Smooth muscle cell of the brain vasculature (primary cell): ENCODE measurements at places on chromosomes 1 and 21.

DNA sequence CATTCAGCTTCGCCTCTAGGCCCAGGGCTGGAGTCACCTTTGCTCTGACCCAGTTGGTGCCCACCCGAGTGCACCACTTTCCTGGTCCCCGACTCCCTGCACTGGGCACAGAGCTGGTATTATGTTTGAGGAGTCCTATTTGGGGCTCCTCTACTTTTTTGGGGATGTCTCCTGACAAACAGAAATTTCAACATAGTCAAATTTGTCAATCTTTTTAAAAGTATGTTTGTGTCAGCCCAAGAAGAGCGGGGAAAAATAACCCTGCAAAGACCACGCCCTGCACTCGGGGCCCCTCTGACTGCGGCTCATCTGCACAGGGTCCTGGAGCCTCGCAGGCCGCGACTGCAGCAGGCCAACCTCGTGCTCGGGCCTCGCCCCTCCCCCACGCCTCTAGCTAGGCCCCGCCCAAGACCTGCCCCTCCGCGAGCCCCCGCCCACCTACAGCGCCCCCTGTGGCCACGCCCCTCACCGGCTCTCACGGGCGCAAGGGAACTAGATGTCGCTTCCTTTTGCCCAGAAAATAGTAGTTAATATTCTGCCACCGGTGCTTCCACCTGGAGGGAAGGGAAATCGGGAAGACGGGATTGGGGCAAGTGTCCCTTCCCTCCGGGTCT, 11.4 kb downstream of the FAM229A start:
- DNase-seq, result no peak

- no peak for DNase-seq
Measured at GRCh38 chr1:185238447-185238846, 78.6 kb downstream of the IVNS1ABP start.

DNA sequence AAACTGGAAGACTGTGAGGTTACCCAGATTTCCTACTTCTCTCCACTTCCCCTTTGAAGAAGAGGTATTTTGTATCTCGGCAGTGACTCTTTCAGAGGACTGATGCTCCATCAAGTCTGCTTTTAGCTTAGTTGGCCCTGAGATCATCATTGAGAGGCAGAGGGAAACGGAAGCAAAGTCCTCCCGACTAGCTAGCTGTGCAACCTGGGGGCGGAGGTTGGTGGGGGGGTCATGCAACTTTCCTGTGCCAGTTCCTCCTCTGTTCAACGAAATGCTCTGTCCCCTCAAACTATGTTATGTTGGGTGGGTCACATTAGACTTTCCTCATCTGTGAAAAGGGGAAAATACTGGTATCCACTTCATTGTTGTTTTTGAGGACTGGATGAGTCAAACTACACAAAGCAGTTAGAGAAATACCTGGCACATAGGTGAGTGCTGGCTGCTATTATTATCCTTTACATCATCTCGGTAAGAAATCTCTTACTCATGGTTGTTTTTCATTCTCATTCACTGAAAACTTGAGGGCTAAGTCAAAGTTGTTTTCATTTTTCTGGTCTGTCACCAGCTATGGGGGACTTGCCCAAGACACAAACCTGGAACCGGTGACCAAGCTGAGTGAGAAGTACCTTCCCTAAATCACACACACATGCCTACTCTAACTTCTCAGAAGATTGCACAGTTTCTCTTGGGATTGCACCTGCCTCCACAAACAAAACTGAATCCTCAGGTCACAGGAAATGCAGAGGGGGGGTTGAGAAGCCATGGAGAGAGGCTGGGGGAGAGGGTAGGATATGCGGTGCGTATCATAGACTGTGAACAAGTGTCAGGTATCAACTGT, 83.3 kb downstream of the ABCA4 start:
- DNase-seq, result no peak

GRCh38 chr1:218456444-218456843, 111.3 kb downstream of the TGFB2 start:
- DNase-seq, result no peak

DNA sequence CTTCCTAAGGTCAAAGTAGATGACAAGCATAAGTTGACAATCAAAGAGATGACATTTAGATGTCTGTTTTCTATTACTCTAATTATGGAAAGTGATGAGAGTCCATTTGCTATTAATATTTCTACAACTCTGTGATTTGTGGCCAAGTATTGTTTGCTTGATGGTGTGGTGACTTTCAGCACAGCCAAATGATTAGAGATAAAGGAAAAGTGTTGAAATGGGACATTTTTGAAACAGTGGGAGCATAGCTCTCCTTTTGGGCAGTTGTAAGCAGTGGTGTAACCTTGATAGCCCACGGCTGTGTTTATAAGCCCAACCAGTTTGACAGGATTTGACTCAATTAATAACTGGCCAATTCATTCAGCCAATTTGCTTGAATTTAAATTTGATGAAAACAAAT, 31.6 kb downstream of the ZC3H11B start:
- no peak for DNase-seq

- DNase-seq, result no peak
Measured at GRCh38 chr1:11540773-11541160, 61.8 kb downstream of the DISP3 start.

DNA sequence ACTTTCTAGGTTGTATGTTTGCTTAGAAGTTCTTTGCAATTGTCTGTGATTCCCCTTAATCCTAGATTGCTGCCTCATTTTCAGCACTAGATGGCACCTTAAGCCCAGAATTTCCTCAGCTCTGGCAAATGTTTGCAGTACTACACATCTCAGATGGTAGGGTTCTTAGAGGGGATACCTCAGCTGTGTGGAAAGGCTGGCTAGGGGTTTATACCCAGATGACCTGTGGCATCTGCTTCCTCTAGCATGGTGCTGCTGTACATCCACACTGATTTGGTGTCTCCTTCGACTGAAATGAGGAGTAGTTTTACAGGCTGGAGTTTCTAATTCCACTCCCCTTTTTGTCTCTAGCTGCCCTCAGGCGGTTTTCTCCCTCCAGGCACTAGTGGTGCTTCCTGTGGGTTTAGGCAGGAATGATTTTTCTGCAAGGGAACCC, 23.5 kb downstream of the ASB17 start:
- peak; percentile 7 for DNase-seq

DNA sequence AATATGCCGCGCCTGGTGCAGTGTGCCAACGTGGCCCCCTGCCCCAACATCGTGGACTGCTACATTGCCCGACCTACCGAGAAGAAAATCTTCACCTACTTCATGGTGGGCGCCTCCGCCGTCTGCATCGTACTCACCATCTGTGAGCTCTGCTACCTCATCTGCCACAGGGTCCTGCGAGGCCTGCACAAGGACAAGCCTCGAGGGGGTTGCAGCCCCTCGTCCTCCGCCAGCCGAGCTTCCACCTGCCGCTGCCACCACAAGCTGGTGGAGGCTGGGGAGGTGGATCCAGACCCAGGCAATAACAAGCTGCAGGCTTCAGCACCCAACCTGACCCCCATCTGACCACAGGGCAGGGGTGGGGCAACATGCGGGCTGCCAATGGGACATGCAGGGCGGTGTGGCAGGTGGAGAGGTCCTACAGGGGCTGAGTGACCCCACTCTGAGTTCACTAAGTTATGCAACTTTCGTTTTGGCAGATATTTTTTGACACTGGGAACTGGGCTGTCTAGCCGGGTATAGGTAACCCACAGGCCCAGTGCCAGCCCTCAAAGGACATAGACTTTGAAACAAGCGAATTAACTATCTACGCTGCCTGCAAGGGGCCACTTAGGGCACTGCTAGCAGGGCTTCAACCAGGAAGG, 4.3 kb downstream of the GJB3 start:
- DNase-seq, result no peak

DNA sequence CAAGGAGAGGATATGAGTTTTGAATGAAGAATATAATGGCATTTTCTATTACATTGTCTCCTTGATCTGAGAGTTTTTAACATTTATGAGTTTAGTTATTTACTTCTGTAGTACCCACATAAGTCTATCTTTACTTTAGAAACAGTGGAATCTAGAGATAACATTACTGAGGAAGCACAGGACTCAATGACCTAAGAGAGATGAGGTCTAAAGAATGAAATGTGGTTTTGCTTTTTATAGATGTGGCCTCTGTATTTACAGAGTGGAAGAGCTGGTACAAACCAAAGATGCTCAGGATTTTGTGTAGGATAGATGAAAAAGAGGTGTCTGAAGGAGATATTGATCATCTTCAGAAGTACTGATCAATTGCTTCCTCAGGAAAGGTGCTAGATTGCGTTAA, 177.3 kb downstream of the KCTD3 start:
- DNase-seq, result no peak

GRCh38 chr1:43760745-43761317, 53.5 kb downstream of the ST3GAL3 start:
- no peak for DNase-seq

DNA sequence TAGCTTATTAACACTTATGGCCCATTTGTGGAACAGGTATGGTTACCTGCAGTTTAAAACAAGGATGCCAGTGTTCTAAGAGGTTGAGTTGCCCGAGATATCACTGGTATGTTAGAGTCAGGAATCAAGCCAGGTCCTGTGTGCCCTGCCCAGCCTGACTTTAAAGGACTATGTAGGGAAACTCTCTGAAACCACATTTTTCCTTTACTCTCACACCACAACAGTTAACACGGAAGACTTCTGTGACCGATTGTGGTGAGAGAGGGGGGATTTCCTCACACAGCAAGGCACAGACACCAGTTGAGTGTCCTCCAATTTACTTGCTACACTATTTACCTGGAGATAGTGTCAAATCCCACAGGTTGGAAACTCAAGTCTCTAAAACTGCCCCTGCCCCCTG, 47.8 kb downstream of the UCK2 start:
- DNase-seq, result no peak

GRCh38 chr1:243991650-243992049, 59.4 kb upstream of the ZBTB18 start:
- DNase-seq, result no peak

DNA sequence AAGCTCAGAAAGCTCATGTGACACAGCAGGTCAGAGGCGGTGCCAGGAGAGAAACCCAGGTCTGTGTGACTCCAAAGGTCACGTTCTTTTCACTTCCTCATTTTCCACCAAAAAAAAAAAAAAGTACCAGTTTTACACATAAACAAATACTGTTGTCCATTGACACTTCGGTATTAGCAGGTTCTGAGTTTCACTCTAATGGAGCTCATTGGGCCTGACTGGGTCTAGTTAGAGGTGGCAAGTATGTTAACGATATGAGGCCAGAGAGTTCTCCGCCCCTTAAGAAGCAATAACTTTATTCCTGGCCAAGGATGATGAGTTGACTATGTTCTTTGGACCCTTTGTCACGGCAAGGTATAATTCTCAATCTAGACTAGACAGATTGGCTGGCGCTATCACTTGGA, 30.0 kb upstream of the SDE2 start:
- DNase-seq, result no peak

DNA sequence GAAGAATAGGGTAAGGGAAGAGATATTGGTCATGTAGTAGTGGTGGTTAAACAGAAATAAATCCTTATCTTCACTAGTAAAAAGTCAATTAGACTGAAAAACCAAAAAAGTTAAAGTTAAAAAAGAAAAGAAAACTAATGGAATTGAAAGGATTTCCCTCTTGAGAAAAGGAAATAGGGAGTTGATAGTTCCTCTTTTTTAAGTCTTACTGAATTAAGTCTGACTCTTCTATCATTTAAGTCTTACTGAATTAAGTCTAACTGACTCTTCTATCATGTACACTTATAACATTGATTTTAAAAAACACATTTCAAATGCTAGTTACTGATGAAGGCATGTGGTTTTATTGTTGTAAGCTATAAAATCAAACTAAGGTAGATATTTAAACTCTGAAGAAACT, 49.5 kb upstream of the TENT5C start:
- DNase-seq, result no peak

- DNase-seq, result no peak
Measured at GRCh38 chr1:177077734-177078499, 86.6 kb downstream of the ASTN1 start.

DNA sequence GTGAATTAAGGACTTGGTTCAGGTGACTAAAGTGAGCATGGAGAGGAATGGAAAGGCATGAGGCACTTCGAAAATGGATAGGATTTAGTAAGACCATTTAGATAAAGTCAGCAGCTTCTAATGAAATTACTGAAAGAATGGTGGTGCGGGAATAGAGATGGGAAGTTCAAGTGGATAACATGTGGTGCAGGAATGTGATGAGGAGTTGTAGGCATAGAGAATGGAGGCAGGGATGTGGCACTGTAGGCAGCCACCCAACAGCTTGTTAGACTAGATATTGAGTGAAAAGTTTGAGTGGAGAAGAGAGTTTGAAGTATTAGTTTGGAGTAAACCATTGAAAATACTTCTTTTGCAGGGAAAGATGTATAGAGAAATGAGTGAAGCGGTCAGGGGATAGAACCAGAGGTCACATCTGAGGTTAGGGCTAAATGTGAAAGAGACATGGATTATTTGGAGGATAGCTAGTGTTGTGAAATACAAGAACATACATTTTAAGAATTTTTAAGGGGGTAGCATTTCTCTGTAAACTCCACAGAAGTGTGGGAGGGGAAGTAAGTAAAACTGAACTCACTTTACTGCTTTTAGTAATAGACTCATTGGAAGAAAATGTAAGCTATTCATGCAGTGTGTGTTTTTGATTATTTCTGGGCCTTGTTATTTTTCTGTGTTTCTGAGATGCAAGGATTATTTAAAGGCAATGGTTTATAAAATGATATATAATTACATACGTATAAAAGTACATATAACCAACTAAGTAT, 46.2 kb downstream of the DYRK1A start:
- no peak for DNase-seq

DNA sequence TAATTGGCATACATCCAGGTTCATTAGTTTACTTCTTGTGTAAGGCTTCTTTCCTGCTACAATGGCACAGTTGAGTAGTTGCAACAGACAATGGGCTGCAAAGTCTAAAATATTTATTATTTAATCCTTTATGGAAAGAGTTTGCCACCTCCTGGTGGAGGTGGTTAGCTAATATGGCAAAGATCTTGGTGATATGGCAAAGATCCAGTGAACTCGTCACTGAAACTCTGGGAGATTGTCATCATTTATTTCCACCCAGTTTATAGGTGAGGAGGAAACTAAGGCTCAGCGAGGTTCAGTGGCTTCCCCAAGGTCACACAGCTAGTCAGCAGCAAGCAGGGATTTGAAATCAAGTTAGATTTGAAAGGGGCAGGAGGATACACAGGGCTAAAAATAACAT, 16.1 kb upstream of the IFFO2 start:
- no peak for DNase-seq

- DNase-seq, result no peak
Measured at GRCh38 chr1:231194476-231194842, 32.6 kb downstream of the TRIM67 start.
